ENCODE measurements at places on chromosomes 5 and 9.

DNA sequence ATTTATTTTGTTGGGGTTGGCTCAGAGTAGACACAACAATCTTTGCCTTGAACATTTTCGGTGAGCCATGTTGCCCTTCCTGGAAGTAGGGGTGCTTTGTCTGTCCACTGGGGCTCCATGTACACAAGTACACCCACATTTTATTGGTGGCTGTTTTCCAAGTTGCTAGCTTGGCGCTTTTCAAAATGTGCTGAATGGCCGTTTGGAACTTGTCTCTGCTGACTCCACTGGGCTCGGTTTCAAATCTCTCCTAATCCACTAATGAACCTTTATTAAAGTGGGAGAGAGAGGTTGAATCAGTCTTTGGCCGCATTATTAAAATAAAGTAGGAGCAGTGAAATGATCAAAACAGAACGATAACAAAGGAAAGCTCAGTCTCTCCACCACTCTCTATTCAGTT lies 64.6 kb upstream of the TAF11L2 start:
- no peak for DNase-seq

DNA sequence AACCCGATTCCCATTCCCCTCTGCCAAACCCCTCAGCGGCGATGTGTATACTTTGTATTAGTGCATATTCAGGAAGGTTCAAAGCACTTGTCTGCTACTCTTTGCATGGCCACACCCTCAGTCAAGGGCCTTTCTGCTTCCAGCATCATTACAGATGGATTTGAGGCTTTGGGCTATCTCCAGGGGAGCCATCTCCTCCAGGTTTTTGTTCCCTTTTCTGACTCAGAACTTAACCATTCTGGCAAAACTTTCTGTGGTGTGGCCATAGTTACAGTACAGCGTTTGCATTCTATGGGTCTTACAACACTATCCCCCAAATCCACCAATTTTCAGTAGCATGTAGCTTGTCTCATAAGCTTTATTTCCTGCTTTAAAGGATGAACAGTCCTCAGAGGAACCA lies 36.0 kb upstream of the SVEP1 start:
- DNase-seq, result no peak

DNA sequence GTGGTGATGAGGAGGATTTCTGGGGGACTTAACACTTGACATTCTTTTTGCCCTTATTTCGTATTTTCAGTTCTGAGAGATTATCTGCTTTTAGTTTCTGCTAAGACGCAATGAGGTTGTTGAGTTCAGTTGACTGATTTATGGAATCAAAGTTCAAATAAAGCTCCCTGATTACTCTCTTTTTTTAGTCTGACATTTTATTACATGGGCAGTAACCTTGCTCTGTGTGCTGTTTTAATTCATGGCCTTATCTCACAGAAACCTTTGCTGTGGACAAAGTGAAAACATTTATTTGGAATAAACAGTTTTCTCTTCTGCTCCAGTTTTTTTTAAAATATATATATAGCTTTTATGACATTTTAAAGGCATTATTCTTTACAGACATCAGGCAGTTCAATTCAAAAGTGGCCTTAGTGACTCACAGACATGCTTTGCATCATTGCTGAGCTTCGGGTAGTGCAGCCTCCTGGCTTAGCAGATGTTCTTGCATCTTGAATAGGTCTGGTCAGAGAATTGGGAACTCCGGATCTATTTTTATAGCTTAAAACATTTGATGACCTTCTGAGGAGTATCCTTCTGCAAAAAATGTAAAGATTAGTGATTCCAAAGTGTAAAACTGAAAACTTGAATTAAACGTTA lies 162.9 kb downstream of the FAM170A start:
- peak; percentile 4 for DNase-seq

DNA sequence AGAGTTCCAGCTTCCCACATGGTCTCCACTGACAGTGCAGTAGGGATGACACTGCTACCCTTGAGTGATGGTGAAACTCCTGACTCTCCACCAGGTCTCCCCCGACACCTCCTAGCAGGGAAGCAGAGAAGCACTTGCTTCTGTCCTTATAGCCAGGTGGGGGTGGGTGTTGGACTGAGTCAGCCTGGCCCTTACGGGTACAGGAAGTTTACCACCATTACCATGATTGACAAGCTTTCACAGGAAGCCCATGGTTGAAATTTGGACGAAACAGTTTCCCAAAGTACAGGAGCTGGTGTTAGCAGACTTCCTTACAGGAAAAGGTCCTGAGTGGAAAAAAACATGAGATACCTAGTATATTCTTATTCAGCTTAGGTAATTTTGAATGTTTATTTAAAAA lies 3.1 kb upstream of the FBXL7 start:
- no peak for DNase-seq

DNA sequence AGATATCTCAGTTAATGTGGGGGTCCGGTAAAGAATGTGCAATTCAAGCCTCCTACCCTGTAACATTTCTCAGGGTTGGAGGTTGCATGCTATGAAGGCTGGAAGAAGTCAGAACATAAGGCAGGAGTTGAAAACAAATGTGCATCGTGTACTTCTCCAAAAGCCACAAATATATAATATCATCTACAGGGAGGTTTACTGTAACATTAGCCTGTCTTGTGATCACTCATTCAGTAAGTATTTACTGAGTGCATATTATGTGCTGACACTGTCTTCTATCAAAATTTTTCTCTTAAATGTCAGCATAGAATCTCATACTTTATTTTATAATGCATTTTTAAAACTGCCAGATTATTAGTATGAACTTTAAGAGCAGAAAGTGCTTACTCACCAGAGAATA lies 105.6 kb upstream of the ZNF366 start:
- no peak for DNase-seq

DNA sequence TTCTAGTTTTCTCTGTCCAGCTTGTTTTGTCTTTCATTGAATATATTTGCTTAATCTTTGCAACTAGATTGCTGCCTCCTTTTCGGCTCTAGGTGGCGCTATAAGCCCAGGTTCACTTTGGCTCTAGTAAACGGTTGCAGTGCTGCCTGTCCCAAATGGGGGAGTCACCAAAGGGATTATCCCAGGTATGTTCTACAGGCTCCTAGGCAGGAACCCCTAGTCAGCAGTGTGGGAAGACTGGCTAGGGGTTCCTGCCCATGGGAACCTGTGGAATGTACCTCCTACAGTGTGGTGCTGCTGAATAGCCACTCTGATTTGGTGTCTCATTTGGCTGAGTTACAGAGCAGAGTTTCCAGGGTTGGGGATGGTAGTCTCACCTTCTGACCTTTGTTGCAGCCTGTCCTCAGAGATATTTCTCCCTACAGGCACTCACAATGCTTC lies 85.2 kb downstream of the ARSB start:
- no peak for DNase-seq

- no peak for DNase-seq
These were observed 373.0 kb upstream of the MEF2C start for GRCh38 chr5:89255845-89256463.

GRCh38 chr5:159021901-159022556 lies 77.7 kb downstream of the EBF1 start:
- no peak for DNase-seq

DNA sequence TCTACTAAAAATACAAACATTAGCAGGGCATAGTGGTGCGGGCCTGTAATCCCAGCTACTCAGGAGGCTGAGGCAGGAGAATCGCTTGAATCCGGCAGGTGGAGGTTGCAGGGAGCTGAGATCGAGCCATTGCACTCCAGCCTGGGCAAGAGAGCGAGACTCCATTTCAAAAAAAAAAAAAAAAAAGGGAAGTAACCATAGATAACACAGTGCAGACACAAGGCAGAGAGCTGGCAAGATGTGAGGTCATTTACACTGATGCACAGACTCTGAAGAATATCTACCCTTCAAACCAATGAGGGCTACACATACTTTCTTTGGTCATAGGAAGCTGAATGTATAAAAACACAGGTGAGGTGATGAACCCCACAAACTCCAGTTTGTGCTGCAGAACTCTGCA lies 131.9 kb downstream of the DCP2 start:
- DNase-seq, result no peak

- no peak for DNase-seq
These were observed 3.7 kb downstream of the PITX1 start for GRCh38 chr5:135030123-135030955.

DNA sequence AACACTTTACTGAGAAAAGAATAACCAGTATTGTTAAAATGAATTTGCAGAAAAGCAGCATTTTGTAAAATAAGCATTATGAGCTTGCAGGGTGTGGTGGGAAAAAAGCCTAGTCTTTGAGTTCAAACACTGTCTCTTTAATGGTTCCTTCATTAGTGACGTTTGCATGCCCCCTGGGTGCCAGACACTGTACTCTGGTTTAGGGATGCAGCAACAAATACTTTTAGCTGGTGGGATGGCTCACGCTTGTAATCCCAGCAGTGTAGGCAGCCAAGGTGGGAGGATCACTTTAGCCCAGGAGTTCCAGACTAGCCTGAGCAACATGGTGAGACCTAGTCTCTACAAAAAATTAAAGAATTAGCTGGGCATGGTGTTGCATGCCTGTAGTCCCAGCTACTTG lies 62.3 kb downstream of the MAST4 start:
- no peak for DNase-seq

DNA sequence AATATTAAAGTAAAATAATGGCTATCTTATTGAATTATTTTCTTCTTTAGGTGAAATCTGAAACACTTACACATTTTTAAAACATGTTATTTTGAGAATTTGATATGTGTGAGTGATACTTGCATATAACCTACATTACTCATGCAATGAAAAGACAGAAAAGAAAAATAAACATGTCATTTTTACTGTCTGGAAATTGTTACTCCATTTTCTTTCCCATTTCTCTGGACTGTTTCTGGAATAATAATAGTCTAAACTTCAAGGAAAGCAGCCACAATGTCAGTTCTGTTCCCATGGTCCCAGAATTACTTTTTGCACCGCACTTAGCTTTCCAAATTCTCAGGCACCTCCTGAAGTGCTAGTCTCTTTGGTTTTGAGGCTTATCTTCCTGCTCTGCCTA lies 145.5 kb downstream of the PRR16 start:
- no peak for DNase-seq

DNA sequence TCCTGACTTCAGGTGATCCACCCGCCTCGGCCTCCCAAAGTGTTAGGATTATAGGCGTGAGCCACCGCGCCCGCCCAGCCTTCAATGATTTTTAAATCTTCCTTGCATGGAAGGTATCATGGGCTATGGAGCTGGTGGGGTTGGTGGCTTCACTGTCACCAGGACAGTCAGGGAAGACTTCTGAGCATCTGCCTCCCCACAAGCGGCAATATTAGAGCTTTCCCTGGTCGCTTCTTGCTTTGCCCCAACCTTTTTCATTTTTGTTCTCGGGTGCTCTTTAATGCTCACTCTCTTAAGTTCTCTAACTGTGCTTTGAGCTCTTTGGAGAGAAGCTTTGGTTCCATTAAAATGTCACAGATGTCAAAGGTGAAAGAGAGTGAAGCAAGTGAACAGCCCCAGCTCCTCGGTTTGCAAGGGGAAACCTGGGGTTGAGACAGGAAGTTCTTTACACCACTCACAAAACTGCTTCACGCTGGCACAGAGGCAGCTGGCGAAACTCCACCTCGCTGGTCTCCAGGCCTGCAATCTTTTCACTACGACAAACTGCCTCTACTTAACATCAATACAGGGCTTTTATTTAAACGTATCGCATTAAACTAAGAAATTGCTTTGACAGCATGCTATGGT lies 142.5 kb upstream of the RETREG1 start:
- DNase-seq, result no peak

DNA sequence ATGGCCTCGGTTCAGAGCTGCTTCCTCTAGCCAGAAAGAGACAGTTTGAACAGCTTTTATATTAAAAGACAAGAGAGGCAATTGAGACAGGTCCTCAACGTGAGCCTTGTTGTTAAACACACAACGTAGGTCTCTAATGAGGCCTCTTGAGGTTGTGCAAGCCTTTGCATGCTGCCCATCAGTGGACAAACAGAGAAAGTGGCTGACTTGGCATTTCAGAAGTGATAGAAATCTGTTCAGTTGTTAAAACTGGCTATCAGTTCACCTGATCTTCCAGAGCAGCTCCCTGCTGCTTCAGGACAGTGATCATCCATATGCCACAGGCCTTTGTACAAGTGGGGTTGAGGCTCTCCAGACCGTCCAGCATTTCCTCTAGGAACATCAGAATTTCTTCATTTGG lies 58.8 kb downstream of the MROH2B start:
- no peak for DNase-seq

- no peak for DNase-seq
These were observed 27.9 kb downstream of the DOCK8 start for GRCh38 chr9:242461-243080.
